K562 (cell line): ENCODE measurements at places on chromosomes 2 and 18.
A peak's percentile ranks its signal among the peaks of the same experiment; 100 is the strongest.

GRCh38 chr18:50844960-50845359 lies 25.1 kb upstream of the MRO start:
- no peak for DNase-seq

- peak; percentile 33 for DNase-seq
These were observed 24.2 kb upstream of the CASP8 start for GRCh38 chr2:201235860-201236811.

- no peak for DNase-seq
These were observed 126.8 kb downstream of the CDH20 start for GRCh38 chr18:61459896-61460648.

DNA sequence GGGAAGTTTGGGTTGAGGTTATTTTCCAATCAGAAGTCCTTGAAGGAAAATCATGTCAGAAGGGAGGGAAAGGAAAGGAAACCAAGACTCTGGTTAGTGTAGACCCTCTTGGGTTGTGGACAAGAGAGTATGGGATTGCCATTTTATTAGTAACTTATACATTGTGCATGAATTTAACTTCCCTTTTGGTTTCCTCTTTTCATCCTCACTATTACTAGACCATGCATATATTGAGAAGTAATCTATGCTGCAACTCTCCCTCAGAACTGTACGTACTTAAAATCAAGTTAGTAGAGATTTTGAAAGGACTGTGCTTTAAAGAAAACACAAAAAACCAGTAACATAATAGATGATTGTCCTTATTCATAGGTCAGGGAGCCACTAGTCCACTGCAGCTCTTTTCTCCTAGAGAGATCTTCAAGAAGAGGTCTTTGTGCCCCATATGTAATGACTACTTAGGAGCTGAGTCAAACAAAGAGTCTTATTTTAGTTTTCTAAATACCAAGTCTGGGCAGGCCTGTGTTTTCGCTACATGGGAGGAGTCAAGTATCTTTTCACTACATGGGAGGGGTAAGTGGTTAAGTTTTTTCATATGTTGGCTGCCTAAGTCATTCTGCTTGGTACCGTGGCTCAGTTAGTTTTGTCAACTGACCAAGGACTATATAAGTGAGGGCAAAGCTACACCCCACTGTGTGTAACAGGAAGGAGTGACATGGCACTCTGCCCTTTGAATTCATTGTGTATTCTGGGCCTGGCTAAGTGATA lies 25.2 kb upstream of the FAM117B start:
- DNase-seq, result no peak

GRCh38 chr2:143426296-143426695 lies 297.1 kb downstream of the ARHGAP15 start:
- DNase-seq, result no peak

- no peak for DNase-seq
These were observed 66.9 kb downstream of the BCL11A start for GRCh38 chr2:60486551-60486950.

- peak; percentile 27 for DNase-seq
These were observed 38.7 kb downstream of the MSTN start for GRCh38 chr2:190023860-190024259.

- DNase-seq, result no peak
These were observed 39.5 kb downstream of the METTL8 start for GRCh38 chr2:171394164-171394740.

DNA sequence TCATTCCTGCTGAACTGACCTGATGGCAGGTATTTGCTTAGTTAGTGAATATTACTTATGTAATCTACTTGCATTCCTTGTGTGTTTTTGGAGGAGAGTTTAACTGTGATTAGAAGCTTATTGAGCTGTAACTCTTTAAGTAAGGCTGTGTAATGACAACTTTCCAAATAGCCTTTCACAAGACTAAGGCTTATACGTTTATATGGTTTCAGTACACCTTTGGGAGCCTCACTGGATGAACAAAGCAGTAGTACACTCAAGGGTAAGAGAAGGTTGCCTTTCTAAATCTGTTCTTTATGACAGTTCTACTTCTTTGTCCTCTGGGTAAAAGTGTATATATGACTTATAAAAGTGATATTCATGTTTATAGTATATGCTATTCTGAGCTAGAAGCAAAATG lies 4.3 kb downstream of the ITPRID2 start:
- DNase-seq, result no peak
